ENCODE measurements at places on chromosomes 4 and X.

DNA sequence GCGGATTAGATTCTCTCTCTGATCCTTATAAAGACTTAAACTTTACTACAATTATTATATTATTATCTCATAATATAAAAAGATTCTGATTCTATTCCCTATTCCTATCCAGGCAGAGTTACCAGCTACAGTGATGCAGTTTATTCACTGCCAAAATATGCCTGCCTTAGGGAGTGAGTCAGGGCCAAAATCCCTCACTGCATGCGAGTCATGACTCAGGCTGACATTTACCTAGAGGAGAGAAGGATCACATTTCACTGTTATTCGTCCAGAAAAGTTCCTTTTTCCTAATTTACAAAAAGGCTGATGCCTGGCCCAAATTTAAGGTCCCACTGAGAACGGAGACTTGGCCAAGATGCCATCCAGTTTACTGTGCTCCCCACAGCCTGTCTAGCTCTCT, 168.5 kb upstream of the LDB2 start:
- no peak for DNase-seq

GRCh38 chrX:20181598-20182329, 40.1 kb upstream of the EIF1AX start:
- no peak for DNase-seq

DNA sequence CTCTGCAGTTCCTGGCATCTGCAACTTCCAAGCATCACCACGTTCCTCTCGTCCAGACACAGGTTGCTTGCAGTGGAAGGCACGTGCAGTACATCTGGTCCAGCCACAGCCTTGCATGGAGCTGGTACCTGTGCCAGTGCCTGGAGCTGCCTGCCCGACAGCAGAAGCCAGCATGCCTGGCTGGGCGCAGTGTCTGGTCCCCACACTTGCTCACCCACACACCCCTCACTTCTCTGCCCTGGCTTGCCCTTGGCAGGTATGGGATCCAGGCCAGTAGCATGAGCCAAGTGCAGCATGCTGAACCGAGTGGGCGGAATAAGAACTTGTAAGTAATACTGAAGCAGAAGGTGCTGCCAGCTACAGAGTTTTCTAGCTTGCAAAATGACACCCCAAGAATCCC, 39.9 kb downstream of the SH3BGRL start:
- DNase-seq = no peak

DNA sequence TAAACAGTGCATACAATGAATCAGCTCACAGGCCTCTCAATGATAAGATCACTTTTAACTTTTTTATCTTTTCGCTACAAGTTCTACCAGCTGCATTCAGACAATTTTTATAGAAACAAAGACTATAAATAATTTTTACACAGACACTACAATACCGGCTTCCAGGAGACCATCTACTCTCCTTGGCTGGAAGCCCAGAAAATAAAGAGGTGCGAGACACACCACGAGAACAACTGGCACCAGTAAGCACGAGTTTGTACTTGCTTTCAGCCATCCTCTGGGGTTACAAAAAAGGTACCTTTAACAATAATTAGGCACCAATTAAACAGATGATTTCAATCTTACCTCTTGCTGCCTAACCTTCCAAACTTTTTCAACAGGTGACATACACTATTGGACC, 11.2 kb upstream of the PRDX4 start:
- no peak for DNase-seq

DNA sequence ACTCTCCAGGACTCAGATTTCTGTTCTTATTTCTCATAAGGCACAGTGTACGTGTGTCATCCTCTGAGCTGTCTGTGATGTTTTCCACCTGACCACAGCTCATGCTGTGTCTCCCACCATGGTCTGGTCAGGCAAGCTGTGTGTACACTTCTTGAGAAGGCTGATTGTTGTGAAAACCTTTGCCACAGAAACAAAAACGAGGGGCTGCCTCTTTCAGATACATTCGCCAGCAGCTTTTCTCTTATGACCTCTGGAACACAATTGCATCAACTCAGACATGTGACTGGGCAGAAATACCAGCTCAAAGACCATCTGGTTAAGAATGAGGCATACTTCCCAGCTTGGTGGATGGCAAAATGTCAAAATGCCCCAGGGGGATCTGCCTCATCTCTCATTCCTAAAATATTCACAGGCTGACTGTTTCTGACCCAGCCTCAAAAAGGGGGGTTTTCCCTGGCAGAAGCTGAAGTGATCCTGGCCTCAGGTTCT, 46.1 kb downstream of the PGRMC2 start:
- no peak for DNase-seq

DNA sequence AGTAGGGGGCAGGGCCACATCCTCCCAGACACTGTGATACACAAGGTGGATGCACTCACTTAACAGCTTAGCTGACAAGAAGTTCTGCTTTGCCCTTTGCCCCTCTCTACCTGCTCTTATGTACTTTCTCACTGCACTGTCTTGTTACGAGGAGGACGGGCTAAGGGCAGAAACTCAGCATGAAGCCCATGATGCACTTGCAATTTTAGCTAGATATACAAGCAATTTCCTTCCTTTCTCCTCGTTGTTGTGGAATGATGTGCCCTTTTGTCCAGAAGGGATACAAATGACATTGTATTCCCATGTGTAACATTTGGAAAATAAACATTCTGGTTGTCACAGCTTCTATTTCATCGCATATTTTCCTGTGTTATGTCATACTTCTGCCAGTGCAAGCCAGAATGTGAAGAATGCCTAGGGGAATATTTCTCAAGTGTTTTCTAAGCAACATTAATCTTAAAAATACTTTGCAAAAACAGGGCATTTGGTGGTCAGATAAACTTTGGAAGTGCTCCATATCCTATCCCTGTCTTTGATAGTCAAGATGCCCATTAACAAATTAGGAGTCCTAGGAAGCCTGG, 47.2 kb downstream of the MAOA start:
- DNase-seq = no peak

DNA sequence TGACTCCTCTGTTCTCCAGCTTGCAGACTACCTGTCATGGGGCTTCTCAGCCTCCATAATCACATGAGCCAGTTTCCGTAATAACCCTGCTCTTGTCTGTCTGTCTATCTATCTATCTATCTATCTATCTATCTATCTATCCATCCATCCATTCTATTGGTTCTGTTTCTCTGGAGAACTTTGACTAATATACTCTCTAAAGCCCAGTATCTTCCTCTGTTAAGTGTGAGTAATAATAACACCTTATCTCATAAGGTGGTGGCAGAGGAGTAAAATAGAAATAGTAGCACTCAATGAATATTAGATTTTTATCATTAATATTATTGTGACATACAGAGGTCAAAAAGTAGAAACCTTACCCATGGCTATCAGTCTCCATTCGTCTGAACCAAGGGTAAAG, 177.9 kb upstream of the PGRMC2 start:
- DNase-seq = no peak

GRCh38 chrX:46994096-46994495, 81.9 kb downstream of the JADE3 start:
- DNase-seq = no peak

Data from immature natural killer cell (primary cell).